Amygdala (tissue), 56 donors: ENCODE measurements at places on chromosomes 7 and 10.

GRCh38 chr10:85916286-85916685, 450.3 kb downstream of the GRID1 start:
- DNase-seq = no peak

DNA sequence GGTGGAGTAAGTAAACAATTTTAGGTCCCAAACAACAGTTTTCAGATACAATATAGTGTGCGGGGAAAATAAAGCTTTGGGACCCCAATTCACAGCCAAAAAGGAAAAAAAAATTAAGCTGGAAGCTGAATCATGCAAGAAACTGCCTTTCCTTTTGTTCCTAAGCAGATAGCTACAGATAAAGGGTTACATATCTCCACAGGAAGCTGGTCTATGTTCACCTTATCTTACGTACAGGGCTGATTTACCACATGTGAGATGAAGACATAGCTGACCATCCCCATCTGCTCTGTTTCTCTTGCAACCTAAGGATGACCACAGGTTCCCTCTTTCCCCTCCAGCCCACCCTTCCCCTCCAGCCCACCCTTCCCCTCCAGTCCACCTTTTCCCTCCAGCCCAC, 14.2 kb upstream of the PFKP start:
- DNase-seq = no peak

DNA sequence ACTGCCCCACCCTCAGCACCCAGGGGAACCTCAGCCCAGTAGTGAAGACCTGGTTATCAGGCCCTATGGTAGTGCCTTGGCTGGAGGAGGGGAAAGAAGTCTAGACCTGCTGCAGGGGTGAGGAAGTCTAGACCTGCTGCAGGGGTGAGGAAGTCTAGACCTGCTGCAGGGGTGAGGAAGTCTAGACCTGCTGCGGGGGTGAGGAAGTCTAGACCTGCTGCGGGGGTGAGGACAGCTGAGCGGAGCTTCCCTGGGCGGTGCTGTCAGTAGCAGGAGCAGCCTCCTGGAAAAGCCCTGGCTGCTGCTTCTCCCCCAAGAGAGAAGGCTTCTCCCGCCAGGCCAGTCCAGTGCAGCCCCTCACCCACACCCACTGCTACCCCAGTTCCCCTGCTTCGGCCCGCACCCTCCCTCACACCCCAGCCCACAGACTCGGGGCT, 6.3 kb downstream of the NOS3 start:
- no peak for DNase-seq

DNA sequence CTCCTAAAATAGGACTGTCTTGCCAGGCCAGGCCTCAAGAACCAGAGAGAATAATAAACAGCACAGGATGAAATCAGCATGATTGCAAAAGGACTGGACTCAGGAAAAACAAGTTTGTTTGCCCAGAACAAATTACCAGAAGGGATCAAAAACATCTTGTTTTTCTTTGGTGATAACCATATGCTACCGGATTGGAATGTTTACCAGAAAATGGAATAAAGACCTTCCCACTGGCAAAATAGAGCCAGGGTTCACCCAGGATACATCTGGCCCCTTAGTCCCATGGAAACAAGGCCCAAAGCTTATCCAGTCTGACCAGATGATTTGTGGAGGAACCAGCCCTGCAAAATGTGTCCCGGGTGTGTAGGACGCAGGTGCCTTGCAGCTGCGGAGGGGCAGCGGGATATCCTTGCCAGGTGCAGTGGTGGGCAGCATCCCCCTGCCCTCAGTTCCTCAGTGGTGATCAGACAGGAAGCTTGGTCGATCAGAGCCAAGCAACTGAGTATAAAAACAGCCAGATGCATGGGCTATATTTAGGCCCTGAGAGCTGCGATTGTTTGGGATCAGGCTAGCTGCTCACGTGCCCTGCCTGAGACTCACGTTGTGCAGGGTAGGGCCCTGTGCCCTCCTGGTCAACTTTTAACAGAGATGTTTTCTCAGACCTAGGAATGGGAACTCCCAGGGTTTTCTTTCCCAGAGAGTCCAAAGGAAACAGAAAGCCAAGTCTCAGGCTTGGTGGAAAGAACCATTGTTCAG, 4.6 kb upstream of the ZNF22 start:
- DNase-seq = no peak

- no peak for DNase-seq
These were observed 58.2 kb downstream of the LANCL2 start for GRCh38 chr7:55423277-55423711.

- DNase-seq = peak; percentile 70
These were observed 41.1 kb downstream of the COBL start for GRCh38 chr7:51275532-51275931.

DNA sequence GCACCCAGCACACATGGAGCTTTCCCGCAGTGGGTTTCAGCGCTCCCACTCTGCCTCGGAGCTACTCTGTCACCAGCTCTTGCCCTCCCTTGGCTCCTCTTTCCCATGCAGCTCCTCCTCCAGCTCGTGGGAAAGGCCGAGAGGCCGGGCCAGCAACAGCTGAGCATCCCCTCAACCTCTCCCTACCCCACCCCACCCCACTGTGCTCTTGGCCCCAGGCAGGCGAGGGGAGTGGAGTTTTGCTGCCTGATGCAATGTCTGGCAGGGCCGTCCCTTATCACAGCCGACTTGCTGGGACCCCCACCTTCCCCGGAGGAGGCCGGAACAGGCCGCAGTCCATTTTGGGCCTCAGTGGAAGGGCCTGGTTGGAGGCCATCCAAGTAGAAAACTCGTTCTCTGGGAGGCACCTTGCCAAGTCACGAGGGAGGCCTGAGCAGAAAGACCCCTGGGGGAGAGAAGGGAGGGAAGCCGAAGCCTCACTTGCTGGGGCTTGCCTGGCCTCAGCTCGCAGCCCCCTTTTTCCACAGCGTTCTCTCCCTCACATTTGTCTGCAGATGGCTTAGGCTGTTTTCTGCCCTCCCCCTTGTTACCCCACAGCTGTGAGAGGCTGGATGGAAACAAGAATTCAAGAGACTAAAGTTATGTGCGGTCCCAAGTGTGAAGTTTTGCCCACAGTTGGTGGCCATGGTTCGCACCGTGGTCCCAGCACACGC, 35.3 kb downstream of the CHST3 start:
- peak; percentile 85 for DNase-seq

- DNase-seq = no peak
These were observed 56.5 kb upstream of the PCGF5 start for GRCh38 chr10:91163869-91164474.

DNA sequence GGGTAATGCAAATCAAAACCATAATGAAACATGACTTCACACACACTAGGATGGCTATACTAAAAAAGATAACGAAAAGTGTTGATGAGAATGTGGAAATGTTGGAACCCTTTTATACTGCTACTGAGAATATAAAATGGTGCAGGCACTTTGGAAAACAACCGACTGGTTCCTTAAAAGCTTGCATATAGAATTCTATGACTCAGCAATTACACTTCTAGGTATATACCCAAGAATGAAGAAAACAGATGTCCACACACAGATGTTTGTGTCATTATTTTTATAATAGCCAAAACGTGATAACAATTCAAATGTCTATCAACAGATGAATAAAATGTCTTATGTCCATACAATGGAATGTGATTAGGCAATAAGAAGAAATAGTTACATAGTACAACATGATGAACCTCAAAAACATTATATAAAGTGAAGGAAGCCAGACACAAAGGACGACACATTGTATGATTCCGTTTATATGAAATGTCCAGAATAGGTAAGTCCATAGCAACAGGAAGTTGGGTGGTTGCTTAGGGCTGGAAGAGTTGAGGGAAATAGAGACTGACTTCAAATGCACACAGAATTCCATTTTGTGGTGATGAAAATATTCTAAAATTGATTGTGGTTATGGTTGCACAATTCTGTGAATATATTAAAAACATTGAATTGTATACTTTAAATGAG, 148.3 kb upstream of the PHYHIPL start:
- no peak for DNase-seq

DNA sequence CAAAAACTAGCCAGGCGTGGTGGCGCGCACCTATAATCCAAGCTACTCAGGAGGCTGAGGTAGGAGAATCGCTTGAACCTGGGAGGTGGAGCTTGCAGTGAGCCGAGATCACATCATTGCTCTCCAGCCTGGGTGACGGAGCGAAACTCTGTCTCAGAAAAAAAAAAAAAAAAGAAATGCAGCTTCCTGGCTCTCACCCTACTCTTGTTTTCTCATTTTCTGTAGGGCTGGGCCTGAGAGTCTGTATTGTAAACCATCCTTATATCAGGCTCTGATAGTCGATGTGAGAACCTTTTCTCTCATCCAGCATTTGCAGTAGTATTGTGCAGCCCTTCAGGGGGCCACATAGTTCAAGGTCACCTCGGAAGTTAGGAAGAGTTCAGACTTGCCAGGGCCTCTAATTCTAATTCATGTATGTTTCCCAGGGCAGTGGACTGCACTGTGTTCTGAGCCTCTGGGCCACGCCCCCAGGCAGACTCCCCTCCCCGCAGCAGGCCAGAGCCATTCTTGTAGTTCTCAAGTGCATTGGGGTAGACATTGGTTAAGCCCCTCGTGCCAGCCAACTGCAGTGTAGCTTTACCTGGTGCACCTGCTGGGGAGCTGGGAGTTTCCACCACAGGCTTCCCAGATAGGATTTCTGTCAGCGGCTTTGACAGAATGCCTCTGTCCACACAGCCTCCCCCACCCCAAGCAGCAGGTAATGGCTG, 38.3 kb upstream of the PDCD4 start:
- DNase-seq = no peak

DNA sequence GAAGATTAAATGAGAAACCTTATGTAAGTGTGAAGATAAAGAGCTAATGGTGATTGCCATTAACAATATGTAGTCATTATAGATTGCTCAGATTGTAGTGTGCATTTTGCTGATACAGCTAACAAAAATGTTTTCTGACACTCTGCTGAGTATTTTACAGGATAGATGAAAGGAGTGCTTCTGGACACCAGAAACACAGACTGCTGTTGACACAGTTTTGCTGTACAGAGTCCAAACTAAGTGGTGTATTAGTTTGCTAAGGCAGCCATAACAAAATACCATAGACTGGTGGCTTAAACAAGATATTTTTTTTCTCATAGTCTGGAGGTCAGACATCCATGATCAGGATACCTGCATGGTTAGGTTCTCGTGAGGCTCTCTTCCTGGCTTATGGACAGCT, 2.2 kb downstream of the SMC3 start:
- DNase-seq = no peak

DNA sequence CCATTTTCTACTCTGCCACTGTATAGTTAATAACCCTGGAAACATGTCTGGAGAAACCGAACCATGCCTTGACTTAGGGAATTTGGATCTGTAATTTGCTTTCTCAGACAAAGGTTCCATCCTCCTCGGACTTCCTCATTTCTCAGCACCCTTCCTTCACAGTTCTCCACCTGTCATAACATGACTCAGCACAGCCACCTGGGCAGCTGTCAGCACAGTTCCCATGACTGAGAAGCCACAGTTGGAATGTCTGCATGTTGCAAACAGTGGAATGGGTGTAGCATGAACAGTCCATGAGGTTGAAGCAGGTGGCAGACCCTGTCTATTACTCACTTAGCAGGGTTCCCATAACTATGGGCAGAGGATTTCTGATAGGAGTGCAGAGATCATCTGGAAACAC, 634 bp upstream of the OR9A4 start:
- no peak for DNase-seq

DNA sequence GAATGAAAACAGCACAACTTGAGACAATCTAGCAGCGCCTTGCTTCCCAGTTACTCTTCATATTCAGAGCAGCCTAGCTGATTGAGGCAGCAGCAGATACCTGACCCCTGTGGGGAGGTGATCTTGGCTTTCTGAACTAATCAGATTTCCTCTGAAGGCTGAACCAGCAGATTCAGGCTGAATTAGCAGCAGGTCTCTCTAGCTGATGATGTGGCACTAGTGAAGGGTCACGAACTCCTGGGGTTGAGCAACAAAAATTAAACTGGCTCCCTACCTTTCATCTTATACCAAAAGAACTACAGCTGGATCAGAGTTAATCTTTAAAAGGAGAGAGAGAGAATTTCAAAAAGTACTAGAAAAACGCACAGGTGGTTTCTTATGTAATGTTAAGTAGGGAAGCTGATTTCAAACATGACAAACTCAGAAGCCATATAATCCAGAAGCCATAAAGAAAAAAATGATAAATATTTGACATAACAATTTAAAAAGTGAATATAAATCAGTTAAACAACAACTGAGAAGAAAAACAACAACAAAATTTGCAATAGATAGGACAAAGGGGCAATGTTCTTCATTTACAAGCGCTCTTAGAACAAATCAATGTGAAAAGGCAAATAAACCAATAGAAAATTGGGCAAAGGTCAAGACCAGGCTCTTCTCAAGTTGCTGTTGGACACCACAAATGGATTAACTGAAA, 13.5 kb downstream of the SLC25A13 start:
- DNase-seq = no peak

DNA sequence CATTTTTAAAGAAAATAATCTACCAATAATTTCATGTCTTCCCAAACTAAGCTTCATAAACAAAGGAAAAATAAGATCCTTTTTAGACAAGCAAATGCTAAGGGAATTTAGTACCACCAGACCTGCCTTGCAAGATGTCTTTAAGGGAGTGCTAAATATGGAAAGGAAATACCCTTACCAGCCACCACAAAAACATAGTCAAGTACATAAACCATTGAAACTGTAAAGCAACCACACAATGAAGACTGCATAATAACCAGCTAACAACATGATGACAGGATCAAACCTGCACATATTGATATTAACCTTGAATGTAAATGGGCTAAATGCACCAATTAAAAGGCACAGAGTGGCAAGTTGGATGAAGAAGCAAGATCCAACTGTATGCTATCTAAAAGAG, 586.5 kb upstream of the NRG3 start:
- no peak for DNase-seq

DNA sequence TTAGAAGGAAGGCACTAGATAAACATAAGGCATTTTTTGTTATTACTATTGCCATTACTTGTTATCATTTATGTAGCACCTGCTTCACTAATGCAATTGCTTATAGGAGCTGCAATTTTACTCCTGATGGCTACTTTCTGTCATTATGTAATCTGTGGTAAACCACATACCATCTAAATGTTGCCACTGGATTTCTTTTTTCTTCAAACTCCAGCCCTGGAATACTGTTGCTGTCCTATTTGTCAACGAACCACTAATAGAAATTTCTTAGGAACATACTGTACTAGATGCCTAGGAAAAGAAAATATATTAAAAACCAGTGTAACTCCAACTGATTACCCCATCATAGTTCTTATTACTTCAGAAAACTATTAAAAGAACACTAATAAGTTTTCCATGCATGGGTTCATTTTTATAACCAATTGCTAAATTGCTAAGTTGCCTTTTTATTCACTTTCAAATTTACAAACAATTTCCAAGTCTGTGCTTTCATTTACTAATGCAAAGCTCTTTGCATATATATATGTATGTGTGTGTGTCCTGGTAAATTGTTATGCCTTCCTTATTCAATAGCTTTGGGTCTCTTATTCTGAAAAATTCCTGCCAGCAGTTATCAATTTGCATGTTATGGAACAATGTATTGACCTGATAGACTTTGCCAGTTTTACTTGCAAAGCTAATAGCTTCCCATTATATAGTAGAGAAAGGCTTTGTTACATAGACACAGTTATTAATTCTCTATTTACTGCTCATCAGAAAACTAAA, 287.4 kb downstream of the EXOC4 start:
- DNase-seq = no peak

DNA sequence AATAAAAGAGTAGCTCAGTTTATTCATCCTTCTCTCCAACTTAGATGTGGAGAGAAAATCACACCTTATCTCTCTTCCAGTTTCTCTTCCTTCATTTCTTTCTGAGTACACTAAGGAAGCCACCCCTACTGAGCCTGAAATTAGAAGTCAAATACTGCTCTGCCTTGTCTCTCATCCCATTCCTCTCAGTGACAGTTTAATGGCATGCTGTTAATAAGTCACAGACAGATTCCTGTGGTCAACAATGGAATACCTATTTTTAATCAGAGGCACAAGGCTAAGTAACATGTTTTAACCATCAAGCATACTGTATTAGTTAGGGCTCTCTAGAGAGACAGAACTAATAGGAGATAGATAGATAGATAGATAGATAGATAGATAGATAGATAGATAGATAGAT, 253.2 kb downstream of the HTR7 start:
- DNase-seq = no peak
